Stimulated activated CD8-positive, alpha-beta memory T cell treated with anti-CD3 and anti-CD28 coated beads, Interleukin-4, amount 100 ng/mL, for 1 hour (primary cell): ENCODE measurements at places on chromosomes 7 and 10.

DNA sequence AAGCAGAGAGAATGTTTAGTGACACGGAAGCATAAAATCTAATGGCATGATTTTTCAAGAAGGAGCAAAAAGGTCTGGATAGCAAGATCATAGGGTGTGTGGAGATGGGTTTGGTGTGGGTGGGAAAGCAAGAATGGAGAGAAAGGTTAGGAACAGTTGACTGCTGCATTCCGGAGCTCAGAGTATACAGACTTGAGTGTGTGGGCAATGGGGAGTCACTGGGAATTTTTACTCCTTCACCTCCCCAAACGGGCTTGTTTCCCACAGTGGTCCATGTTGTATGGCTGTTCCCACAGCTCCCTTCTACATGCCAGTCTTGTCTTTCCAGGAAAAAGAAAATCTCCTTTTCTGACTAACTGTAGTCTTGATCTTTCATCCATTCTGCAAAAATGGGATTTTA lies 122.1 kb downstream of the CDK6 start:
- no peak for DNase-seq

GRCh38 chr7:9711259-9711918 lies 1262.3 kb upstream of the PHF14 start:
- DNase-seq: no peak

DNA sequence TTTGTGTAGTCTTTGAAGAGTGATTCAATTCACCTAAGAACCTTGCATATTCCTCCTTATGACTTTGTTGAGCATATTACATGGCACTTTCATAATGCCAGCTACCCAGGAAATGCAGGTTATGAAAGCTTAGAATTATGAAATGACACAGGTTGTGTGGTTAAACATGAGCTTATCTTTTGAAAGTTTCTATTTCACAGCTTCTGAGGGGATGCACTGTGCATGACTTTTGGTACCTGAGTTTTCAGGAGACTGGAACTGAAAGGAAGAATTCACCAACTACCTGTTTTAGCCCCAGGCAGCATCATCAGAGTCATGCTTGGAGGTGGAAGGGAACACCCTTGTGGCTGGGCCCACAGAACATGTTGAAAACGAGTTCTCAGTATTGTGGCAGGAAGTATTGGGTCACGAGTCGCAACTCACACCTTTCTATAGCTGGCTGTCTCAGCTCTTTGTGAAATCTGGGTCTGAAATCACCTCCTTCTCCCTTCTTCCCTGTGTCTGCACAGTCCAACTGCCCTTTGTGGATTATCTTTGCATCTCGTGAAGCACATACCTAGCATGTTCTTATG lies 228.2 kb downstream of the PTEN start:
- DNase-seq: peak; percentile 21

GRCh38 chr10:22345301-22346095 lies at the start of gene SPAG6:
TSS of gene SPAG6 (plus strand) at chr10:22345496. CDS start at chr10:22345612, 116 bp downstream.
- no peak for DNase-seq

DNA sequence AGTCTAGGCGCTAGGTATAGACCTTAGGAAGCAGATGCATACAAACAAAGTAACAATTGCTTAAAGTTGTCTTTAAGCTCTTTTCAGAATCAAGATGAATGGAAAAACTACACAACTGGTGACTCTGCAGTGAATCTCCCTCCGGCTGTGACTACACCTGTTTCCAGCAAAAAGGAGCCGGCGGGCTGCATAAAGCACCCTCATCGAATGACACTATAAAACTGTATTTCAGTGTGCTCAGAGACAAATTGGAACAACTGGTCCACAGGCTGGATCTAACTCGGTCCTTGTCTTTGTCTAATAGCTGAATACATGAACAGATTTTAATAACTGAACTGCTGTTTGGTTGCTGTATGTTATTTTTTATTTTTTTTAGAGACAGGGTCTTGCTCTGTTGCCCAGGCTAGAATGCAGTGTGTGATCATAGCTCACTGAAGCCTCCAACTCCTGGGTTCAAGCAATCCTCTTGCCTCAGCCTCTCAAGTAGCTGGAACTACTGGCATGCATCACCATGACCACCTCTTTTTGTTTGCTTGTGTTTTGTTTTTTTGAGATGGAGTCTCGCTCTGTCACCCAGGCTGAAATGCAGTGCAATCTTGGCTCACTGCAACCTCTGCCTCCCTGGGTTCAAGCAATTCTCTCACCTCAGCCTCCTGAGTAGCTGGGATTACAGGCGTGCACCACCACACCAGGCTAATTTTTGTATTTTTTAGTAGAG lies 64.2 kb upstream of the SVIL start:
- no peak for DNase-seq

GRCh38 chr10:91210435-91210834 lies 10.0 kb upstream of the PCGF5 start:
- no peak for DNase-seq

GRCh38 chr7:43643846-43644245 lies 60.9 kb downstream of the STK17A start:
- DNase-seq: no peak

DNA sequence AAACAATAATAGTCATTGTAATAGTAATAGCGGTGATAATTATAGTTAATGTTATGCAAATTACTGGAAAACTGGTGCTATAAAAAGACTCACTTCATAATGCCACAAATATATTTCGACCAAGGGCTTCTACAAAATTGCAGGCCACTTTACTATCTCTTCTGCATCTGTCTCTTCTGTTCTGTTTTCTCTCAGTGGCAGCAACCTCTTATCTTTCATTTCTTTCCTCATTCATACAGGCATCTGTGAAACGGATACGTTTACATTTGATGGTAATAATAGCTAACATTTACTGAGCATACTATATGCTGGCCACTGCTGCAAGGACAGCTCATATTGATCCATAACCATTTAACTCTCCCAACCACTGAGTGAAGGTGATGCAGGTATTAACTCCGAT lies 537.4 kb upstream of the PFKP start:
- DNase-seq: no peak

DNA sequence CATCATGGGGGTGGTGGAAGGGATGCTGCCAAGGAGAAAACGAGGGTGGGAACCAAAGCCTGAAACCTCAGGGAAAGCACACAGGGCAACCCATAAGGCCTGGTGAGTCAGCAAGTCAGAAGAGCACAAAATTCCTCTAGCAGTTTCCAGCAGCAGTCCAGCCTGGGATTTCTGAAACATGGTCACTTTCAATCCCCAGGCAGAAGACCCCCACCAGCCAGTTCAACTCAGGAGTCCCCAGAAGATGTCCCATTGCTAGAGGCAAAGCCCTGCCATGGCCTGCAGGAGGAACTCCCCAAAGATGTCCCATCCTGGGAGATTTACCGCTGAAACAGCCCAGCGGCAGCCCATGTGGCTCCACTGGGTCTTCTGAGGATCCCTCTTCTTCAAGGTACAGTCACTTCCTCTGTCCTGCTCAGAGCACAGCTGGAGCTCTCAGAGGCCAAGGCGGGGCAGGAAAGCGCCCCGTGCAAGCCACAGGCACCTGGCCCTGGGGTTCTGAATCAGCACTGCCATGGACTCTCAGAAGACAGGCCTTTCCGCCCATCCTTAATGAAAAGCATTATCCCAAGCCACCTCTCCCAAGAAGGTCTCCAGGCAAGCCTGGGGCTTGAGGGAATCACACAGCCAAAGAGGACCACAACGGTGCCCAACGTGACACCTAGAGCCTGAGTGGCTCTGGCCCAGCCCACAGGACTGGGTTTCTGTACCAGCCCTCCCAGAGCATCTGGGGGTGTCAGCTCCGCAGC lies 196.9 kb downstream of the GRID1 start:
- DNase-seq: no peak

DNA sequence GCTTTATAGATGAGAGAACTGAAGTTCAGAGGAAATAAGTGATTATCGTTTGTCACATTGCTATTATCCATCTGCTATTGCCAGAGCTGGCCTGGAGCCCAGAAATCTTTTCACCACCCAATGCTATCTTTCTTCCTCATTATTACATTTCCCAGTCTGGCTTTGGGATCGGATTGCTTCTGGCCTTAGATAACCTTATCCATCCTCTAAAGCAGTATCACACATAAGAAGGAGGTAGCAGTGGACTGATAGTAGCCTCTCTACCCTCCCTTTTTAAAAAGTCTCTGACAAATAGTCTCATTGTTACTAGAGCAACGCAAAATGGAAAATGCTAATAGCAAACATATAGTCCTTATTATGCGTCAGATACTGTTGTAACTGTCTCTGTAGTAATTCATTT lies 1.3 kb upstream of the CLDN12 start:
- no peak for DNase-seq

GRCh38 chr10:35626971-35627507 lies 15.1 kb downstream of the FZD8 start:
- DNase-seq: no peak

DNA sequence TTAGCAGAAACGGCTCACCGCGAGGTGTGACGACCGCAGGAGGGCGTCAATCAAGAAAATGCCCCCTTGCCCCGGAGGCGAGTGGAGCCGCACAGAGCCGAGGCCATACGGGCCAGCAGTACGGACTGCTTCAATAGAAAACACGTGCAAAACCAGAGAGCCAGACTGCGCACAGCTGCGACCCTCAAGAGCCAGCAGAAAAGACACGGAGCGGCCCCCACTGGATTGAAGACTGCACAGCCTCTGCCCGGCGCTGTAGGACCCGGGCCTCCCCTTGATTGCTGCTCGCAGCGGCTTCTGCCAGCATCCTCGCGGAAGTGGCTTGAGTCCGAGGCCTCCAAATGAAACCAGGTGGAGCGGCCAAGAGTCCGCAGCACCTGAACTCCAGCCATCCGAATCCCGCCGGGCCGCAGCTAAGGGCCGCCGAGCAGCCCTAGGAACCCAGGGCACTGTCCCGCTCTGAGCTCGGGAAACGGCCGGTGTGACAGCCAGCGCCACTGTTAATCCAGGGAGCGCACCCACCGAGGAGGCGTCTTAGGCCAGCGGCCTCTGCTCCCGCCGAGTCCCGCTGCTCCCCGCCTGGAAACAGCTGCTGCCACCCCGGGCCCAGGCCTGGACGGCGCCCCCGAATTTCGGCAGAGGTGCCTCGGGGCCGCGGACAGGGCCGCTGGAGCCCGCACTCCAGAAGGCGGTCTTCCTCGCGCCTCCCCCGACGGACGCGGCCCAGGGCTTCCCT lies 660 bp upstream of the HHEX start:
- DNase-seq: no peak

DNA sequence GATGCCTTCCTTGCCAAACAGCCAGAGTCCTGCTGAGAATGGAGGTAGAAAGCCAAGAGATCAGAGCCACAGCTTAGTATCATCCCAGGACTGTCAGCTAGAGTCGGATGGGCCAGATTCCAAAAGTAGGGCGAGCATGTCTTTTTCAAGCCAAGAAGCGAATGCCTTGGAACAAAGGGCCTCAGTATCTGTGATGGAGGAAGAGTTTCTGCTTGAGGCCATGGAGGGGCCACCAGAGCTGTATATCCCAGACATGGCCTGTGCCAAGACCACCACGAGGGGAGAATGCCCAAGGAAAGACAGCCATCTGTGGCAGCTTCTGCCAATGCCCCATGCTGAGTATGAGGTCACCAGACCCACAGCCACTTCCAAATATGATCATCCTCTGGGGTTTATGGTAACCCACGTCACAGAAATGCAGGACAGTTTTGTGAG lies 44.3 kb upstream of the PPP1R17 start:
- no peak for DNase-seq

DNA sequence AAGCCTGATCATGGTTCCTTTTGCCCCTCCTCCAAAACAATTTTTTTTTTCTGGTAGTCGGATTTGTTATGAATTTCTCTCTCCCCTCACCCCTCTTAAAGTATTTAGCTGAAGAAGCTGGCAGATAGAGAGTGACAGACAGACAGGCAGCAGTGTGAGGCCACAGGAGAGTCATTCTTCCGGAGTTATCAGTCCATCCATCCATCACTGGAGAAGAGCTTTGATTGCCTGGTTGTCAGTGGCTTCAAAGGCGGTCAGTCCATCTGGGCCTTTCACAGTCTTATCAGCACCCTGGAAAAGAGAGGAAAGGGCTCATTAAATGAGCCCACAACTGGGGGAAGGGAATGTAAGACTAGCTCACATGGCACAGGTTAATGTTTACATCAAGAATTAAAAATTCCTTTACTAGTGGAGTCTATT lies 47.4 kb downstream of the MTPN start:
- no peak for DNase-seq
